ENCODE measurements at places on chromosomes 1 and 21.

GRCh38 chr1:30971496-30971895, 62.9 kb upstream of the SDC3 start:
- no peak for DNase-seq

- DNase-seq: no peak
Measured at GRCh38 chr1:234315588-234315987, 57.7 kb upstream of the COA6 start.

- no peak for DNase-seq
Measured at GRCh38 chr1:40712997-40713396, 21.5 kb downstream of the NFYC start.

DNA sequence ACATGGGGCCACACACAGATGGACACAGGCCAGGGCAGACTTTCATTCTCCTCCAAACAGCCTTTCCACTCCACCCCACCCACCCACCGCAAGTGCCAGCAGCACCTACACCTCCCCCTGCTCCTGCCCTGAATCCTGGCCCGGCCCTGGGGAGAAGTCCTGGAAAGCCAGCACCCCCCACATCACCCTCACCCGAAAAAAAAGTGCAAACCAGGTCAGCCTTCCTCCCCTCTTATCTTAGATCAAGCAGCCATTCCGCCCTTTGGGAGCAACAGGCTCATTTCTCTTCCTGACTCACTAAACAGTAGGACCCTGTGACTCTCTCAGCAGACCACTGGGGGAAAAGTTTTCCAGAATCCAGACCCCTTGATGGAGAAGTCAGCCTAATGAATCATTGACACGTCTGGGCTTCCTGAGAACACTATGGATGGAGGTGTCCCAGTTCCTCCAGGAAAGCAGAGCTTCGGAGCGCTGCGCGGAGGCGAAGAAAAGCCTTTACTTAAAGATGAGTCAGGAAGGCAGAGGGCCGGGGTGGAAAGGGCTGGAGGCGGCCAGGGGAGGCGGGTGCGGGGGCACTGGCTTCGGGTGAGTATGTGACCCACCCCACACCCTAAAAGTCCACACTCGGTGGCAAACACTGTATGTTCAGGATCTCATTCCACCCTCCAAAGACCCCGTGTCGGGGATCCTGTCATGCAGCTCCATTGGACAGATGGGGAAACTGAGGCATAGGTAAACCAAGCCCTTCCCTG, 588.7 kb downstream of the MATN1 start:
- DNase-seq: no peak

DNA sequence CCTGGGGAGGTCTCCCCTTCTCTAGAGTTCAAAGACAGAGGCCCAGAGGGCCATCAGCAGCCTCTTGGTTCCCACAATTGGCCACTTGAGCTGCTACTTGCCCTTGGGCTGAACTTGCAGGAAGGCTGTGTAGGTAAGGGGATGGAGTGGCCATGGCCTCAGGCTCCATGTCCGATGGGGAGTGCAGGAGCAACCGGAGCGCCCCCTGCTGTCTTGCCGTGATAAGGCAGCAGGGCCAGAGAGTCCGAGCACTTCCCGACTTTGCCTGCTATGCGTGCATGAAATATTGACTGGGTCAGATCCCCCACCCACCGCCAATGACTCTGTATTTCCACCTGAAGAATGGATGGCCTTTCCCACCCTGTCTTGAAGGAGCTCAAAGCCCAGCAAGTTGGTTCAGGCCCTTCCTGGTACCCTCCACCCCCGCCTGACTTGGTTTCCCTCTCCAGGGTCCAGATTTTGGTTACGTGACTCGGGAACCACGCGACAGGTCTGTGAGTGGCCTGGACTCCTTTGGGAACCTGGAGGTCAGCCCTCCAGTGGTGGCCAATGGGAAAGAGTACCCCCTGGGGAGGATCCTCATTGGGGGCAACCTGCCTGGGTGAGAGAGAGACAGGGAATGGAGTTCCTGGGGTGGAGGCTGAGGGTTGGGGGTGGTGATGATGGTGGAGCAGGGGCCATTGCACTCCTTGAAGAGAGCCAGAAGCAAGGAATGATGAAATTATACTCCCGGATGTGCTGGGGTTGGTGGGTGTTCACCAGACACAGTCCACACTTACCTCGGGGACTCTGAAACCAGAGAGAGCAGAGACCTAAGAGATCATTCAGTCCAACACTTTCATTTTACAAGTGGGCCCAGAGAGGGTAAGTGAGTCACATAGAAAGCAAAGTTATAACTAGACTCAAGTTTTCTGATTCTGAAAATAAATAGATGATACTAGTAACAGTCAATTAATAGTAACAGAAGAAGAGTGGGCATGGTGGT, 25.6 kb downstream of the PADI3 start:
- no peak for DNase-seq

- no peak for DNase-seq
Measured at GRCh38 chr1:226574591-226575435, 26.2 kb downstream of the STUM start.

- no peak for DNase-seq
Measured at GRCh38 chr1:235416662-235417049, 49.4 kb downstream of the TBCE start.

DNA sequence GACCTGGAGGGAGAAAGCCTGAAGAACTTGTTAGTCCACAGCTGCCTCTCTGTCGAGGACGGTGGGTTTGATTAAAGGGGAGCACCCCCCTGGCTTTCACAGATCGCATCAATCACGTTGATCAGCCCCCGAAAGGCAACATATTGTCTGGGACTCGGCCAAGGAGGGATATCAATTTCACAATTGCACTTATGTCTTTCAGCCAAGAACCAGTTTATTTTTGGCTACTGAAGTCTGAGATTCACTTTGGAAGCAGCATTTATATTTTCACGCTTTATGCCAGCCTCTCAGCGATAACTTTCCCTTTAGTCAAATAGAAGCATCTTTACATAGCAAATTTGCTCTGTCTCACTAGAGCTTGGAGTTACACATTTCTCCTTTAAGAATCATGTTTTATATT, 253.2 kb upstream of the RRP15 start:
- no peak for DNase-seq

- DNase-seq: peak; percentile 48
Measured at GRCh38 chr21:38768471-38769063, 37.2 kb upstream of the ETS2 start.

DNA sequence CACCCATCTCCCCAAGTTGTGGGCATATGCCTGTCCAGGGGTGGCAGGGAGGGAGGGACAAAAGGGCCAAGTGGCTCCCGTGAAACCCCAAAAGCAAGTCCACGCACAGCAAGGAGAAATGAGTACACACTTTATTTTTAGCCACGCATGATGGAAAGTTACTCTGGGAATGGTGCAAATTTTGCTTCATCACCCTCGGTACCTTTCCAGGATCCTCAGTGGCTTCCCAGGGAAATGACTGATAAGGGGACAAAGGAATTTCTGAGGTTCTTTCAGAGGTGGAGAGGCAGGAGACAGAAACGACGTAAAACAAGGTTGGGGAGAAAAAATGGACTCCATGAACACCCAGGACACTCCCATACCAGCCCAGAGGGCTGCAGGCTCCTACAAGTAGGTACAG, 65.8 kb downstream of the SSBP3 start:
- no peak for DNase-seq

GRCh38 chr1:6807782-6808181, 22.5 kb downstream of the CAMTA1 start:
- no peak for DNase-seq

GRCh38 chr1:37434292-37435225, 39.8 kb upstream of the ZC3H12A start:
- peak; percentile 57 for DNase-seq

- DNase-seq: no peak
Measured at GRCh38 chr1:203769505-203770343, 4.7 kb downstream of the LAX1 start.

- no peak for DNase-seq
Measured at GRCh38 chr1:163766257-163766918, 444.6 kb downstream of the NUF2 start.

DNA sequence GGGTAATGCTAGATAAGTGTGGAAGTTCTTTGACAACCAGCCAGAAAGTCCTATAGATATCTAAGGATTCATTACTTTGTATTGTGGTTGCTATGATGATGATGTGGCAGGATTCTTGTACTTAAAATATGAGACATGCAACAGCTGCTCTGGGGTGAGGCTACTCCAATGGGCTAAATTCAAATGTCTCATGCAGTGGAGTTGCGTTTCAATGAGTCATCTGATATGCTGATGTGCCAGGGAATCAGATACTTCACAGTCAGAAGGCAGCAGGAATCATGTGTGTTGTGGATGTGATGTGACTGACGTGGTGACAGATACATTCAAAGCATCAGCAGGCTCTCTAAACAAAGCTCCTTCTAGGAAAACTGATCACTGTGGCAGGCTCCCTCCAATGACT, 66.5 kb downstream of the TSEN15 start:
- no peak for DNase-seq

Measured in activated T-helper 9 cell treated with anti-CD3 and anti-CD28 coated beads, Interleukin-2, amount 50 U/mL, for 16 hours (primary cell).